Cortex of kidney (tissue), 1 donor: ENCODE measurements at places on chromosomes 6 and 20.
A peak's percentile ranks its signal among the peaks of the same experiment; 100 is the strongest.

GRCh38 chr20:49308875-49309274 is 31.0 kb upstream of the ZNFX1 start:
- DNase-seq = no peak

GRCh38 chr20:47568019-47568418 is 66.3 kb downstream of the NCOA3 start:
- no peak for DNase-seq

- no peak for DNase-seq
Measured at GRCh38 chr6:43680308-43681200, 7.0 kb downstream of the MRPS18A start.

DNA sequence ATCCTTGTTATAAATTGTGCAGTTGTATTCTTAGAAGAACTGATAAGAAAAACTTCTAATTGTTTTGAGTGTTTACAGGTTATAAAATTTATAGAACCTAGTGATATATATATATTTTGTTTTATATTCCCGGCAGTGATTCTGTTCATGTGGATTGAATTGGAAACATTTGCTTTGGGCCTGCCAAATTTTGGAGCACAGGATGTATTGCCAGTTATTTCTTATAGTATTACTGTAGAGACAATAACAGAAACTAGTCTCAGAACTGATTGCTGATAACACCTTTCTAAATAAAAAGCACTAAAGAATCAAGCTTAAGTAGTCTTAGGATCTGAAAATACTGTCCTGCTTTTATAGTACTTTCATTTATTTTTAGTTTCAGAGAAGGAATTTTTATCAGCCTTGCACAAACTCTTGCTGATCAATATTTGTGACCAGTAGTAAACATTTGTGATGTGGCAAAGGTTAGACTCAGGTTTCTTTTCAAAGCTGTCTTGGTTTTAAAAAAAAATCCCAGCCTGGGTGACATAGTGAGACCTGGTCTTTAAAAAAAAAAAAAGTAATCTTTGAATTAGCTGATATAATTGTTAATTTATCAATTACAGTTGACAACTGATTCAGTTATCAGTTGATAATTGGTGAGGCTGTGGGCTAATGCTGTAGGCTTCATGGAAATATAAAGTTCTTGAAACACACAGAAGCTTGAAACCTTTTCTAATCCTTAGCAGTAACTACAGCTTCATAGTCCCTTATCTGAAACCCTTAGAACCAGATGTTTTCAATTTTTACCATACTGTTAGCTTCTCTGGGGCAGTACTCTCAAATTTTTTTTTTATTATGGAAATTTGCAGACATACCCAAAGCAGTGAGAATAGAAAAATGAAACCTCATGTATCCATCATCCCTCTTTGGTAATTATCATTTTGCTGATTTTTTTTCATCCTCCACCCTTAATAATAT is 42.4 kb downstream of the RNGTT start:
- no peak for DNase-seq

DNA sequence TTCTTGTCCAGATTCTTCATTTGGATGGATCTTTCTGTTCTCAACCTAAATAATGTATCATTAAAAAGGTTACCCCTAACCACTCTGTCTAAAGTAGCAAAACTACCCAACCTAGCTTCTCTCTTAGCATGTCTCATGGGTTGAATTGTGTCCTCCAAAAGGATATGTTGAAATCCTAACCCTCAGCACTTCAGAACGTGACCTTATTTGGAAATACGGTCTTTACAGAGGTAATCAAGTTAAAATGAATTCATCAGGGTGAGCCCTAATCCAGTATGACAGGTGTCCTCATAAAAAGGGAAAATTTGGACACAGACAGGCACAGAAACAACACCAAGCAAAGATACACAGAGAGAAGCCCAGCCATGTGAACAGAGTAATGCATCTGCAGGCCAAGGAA is 6.1 kb upstream of the FRK start:
- DNase-seq = no peak

- DNase-seq = no peak
Measured at GRCh38 chr20:40991181-40991889, 37.3 kb upstream of the TOP1 start.

DNA sequence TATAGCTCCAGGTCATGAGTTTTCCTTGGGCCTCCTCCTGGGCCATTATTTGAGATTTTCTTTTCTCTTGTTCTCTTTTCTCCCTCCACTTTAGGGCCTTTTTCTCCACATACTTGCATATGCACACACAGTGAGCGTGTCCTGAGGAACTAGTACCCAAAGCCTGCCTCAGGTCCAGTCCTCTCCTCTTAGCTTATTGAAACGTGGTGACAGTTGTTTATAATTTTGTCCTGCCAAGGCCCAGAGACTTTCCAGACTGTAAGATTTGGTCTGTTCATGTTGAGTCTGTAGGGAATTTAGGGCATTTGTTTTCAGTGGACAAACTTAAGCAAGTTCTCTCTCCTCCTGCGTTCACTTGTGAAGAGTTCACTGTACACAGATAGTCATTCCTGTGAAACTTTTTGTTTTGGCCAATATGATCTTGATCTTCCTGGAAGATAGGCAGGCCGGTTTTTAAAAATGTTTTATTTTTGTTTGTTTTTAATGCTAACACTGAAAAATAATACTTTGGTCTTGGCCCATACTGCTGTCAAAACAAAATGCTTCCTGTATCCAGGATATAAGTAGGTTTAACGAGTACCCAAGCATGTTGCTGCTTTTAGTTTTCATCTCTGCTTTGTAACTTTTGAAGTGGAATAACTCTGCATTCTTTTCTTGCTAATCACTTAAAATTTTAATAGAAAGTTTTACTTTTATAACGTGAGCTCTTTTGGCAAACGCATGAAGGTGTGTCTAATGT is 20.7 kb downstream of the LRRC1 start:
- no peak for DNase-seq

DNA sequence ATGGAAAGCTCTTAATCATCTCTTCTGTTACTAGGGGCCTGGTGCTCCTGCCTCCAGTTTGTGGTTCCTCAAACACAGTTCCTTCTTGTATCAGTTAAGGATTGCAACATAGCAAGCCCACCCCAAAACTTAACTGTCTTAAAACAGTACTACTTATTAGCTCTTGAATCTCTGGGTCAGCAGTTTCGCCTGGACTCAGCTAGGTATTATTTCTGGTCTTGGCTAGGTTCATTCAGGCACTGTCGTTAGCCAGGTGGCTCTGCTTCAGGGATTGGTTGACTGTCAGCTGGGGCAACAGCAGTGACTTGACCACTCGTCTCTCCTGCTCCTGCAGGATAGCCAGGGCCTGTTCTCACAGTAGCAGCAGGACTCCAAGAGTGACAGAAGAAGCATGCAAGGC is 30.0 kb upstream of the RALY start:
- DNase-seq = no peak

- no peak for DNase-seq
Measured at GRCh38 chr6:31142361-31142761, 3.5 kb upstream of the PSORS1C2 start.

- no peak for DNase-seq
Measured at GRCh38 chr6:139372326-139373153, 1.9 kb downstream of the CITED2 start.

GRCh38 chr6:100780648-100781047 is 100.5 kb downstream of the ASCC3 start:
- DNase-seq = no peak

DNA sequence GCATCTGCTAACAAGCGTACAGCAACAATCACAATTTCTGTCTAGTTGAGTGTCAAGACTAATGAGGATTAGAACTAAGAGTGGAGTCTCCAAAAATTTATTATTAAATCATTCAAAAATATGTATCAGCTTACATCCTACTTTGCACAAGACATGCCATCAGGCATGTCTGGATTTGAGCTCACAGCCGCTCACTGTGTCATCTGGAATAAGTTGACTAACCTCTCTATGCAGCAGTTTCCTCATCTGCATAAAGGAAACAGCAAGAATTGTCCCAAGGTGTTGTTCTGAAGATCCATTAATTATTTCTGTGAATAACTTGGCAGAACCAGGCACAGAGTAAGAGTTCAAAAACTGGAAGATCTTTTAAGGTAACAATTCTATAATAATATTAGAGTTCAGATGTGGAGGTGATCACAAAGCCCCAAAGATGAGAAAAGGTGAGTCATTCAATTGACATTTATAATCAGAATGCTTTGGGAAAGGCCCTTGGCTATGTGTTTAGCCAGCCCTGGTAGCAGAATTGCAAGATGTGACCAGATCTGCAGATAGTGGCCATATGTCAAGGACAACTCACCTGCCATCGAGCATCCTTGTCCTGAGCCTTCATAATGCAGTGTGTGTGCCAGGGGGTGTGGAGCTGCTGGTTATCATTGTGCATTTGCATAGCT is 264.0 kb downstream of the FOXA2 start:
- no peak for DNase-seq

DNA sequence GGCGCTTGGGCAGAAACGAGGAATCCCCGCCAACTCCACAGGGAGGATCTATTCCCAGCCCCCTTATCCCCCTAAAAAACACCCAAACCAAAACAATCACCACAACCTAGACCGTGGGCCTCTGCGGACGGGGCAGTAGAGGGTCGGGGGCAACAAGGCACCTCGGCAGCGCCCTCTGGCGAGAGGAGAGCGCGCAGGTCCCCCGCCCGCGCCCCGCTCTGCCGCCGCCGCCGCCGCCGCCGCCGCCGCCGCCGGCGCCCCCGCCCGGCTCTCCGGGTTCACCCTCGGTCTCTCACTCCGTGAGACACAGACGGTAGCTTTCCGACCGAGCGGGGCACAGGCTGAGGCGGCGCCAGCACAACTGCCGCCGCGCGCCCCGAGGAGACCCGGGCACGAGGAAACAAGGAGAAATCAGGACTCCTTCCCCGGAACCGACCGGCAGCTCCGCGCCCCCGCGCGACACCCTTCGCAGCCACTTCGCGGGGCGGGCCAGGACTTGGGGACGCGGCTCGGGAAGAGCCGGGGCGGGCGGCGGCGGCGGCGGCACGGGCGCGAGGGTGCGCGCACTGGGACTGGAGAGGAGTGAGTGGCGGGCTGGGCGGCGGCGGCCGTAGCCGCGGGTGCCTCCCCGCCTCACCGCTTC is at the start of gene SLC35F1:
Gene SLC35F1 (plus strand): TSS at position 307 of the 643 bp plus-strand sequence.
- peak; percentile 11 for DNase-seq

DNA sequence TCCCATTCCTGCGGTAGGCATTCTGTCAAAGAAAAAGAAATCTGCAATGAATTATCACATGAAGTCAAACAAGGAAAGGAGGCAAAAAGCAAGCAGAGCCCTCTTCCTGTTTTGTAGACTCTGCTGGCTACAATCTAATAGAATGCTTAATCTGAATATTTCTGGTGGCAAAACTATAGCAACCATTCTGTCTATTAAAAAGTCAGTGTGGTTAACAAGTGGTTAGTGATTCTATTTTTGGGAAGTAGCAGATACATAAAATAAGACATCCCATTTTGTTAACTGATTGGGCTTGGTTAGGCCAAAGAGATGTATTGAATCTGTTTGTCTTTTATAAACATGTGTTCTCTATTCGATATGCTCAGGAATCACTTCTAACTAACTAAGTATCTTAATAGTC is 442.3 kb downstream of the CDC5L start:
- DNase-seq = no peak

DNA sequence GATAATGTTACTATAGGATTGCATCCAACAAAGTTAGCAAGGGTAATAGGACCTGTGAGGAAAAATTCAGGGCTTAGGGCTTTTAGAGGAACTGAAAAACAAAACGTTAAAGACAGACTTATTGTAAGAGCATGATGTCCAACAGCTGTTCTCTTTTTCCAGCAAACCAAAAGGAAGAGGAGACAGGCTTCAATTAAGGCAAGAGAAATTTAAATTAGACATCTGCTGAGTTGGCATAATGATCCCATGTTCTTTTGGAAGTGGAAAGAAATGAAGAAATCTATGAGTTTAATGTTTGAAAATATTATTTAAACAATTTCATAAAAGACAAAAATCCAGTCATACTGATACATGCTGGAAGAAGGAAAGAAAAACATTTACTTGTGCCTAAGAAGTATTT is 95.7 kb upstream of the HMGCLL1 start:
- DNase-seq = no peak

- DNase-seq = no peak
Measured at GRCh38 chr6:54354608-54355007, 46.4 kb downstream of the TINAG start.

DNA sequence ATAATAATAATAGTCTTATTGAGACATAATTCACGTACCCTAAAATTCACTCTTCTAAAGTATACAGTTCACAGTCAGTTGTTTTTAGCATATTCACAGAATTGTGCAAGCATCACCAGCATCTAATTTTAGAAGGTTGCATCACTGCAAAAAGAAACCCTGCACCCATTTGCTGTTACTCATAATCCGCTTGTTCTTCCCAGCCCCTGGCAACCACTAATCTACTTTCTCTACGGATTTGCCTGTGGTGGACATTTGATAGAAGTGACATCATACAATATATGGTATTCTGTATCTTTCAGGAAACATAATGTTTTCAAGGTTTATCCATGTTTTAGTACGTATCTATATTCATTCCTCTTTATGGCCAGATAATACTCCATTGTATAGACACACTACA is 41.5 kb upstream of the FAM184A start:
- DNase-seq = no peak

DNA sequence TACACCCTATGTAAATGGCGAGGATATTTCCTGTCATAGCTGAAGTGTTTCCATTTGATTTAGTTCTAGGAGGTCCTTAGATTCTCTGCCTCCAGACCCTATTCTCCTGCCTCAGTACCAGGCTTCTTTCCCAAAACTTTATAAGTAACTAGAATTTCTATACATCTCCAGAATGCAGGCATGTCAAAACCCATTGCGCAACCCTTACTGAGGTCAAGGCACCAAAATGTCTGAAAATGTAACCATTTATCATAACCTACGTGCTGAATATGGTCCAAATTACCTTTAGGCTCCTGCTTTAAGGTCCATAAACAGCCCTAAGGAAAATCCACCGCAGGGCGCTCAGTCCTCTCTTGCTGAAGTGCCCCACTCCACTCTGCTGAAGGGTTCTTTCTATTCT is 37.5 kb upstream of the MC3R start:
- no peak for DNase-seq

- no peak for DNase-seq
Measured at GRCh38 chr20:51159981-51160380, 137.1 kb upstream of the KCNG1 start.

DNA sequence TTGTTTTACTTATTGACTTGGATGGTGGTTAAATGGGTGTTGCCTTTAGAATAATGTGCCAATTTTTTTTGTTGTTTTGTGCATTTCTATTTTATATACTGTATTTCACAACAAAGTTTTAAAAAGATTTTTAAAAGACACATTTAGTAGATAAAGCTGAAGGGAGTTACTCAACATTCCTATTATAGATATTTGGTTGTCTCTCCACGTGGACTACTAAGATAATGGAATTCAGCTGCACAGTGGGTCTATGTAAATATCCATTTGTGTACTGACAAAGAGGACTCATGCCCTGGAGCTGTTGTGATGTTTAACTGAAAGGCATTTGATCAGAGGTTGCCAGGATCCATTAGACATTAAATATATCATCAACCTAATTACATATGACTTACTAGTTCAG is 23.2 kb upstream of the FAM135A start:
- no peak for DNase-seq

GRCh38 chr20:62477669-62478455 is 2.1 kb upstream of the GATA5 start:
- DNase-seq = no peak

DNA sequence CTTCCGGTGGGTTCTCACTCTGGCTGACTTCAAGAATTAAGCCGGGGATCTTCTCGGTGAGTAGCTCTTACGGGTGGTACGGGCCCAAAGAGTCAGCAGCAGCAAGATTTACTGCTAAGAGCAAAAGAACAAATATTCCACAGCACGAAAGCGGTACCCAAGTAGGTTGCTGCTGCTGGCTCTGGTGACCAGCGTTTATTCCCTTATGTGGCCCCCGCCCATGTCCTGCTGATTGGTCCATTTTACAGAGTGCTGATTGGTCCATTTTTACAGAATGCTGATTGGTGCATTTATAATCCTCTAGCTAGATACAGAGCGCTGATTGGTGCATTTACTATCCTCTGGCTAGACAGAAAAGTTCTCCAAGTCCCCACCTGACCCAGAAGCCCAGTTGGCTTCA is 44.3 kb downstream of the FAM50B start:
- no peak for DNase-seq
